Stimulated activated CD4-positive, alpha-beta T cell treated with anti-CD3 and anti-CD28 coated beads, Interleukin-1b, Interleukin-23, amount 100 ng/mL, for 1 hour (primary cell): ENCODE measurements at places on chromosomes 11 and 22.

DNA sequence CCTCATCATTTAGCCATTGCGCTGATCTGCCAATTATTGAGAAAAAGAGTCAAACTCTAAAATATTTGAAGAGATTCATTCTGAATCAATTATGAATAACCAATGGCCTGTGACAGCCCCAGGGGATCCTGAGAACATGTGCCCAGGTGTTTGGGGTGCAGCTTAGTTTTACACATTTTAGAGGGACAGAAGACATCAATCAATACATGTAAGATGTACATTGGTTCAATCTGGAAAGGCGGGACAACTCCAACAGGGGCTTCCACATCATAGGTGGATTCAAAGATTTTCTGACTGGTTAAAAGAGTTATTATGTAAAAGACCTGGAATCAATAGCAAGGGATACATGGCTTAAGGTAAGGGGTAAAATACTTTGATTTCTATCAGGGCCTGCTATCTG, 4.9 kb upstream of the MRGPRE start:
- DNase-seq = no peak

- DNase-seq = no peak
Observed at GRCh38 chr11:1988667-1989317, 8.8 kb downstream of the H19 start.

DNA sequence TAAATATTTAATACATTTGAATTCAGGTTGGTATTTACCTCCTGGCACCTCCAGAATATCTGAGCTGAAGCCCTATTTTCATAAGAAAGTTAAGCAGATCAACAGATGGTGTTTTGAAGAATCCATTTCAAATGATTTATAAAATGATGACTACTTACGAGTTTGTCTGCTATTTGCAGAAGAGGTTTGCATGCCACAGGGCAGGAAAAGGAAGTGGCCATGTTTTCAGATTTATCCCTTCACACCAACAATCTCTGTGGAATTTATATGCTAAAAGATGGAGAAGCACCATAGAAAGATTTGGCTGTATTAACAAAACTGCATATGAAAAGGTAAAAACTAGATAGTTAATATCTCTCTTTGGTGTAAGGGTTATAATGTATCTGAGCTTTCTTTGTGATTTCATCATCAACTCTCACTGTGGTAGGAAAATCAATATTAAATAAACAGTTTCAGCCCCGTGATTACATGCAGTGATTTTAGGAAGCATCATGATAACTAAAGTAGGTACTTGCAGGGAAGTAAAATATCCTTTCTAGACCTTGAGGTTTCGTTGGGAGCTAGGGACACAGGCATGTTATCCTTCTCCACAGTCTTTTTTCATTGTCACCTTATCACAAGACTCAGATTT, 2.6 kb downstream of the BMAL1 start:
- no peak for DNase-seq

- no peak for DNase-seq
Observed at GRCh38 chr11:8765294-8765693, 82.7 kb downstream of the RPL27A start.

- DNase-seq = no peak
Observed at GRCh38 chr22:29230972-29231875, 25.5 kb downstream of the EMID1 start.

GRCh38 chr11:23585416-23586104, 725.3 kb upstream of the CCDC179 start:
- no peak for DNase-seq

DNA sequence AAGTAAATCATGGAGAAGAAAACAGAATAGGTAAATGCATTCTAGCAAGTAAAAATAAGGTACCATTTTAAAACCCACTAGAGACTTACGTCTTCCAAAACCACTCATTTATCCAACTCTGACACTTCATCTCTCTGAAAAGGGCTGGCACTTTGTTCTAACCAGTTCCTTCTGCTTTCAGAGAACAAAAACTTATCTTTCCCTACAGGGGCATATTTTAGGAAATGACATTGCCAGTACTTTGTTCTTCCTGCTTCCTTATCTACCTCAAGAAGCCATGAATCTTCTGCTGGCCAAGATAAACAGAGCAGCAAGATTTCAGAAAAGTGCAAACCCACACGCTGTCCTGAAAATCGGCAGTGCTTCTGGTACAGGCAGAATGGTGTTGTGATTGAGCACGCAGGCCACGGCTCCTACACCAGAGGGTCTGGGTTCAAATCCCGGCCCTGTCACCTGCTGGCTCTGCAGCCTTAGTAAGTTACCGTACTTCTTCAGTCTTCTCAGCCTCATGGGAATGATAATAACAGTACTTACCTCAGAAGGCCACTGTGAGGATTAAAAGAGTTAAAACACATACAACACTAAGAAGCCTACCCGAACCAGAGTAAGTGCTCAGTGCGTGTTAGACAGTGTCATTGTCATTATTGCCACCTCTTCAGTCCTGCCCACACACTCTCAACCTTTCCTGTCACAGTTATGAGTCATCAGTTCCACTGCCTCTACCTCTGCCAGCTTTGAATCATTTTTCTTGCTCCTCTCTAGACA, 11.0 kb downstream of the MPZL3 start:
- DNase-seq = no peak

DNA sequence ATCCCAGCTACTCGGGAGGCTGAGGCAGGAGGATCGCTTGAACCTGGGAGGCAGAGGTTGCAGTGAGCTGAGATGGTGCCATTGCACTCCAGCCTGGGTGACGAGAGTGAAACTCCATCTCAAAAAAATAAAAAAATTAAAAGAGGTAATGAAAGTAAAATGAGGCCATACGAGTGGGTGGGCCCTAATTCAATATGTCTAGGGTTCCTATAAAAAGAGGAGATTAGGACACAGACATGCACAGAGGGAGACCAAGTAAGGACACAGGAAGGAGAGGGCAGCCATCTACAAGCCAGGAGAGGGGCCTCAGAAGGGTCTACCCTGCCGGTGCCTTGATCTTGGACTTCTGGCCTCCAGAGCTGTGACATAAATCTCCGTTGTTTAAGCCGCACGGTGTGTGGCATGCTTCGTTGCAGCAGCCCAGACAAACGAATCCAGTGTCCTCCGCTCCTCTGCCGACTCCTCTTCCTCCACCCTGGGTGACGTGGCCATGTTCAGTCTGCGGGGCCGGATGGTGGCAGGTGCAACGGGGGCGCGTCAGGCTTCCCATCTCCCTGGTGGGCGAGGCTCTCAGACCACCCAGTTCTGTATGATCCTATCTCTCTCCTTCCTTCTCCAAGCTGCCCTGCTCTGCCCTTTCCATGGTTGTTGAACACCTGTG, 51.6 kb upstream of the PARVG start:
- no peak for DNase-seq

DNA sequence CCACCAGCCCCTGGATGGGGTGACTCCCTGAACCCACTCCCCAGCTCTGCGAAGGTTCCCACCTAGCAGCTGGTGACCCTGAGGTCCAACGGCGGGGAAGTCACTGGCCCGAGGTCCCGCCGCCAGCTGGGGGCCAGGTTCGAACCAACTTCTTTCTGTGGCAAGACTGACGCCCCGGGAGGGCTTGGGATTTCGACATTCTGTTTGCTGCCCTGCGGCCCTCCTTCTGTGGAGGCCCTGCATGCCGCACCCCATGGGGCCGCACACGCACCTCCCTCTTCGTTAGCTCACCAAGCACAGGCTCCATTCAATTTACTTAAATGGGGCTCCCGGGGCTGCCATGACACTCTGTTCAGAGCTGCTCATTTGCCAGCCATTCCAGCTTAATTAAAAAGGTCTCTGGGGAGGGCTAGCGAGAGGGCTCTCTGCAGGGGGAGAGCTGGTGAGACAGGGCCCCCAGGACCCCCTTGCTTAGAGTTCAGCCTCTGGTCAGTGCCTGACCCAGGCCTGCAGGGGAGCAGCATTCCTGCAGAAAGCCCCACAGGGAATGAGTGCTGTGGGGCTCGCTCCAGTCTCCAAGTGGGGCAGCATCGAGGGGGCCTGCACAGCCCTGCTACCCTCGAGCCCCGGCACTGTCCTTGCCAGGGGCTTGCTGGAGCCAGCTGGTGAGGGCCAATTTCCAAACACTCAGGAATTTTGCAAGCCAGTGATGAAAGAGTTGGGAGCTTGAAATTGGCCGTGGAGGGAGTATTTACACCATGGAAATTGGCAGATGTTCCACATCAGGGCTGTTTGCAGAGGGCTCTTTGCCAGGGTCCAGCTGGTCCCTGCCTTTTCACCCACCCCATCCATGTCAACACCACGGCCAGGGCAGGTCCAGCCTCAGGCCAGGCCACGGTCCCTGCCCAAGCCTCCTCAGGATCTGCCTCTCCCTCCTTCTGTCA, 80.8 kb downstream of the CACNA1I start:
- DNase-seq = no peak

DNA sequence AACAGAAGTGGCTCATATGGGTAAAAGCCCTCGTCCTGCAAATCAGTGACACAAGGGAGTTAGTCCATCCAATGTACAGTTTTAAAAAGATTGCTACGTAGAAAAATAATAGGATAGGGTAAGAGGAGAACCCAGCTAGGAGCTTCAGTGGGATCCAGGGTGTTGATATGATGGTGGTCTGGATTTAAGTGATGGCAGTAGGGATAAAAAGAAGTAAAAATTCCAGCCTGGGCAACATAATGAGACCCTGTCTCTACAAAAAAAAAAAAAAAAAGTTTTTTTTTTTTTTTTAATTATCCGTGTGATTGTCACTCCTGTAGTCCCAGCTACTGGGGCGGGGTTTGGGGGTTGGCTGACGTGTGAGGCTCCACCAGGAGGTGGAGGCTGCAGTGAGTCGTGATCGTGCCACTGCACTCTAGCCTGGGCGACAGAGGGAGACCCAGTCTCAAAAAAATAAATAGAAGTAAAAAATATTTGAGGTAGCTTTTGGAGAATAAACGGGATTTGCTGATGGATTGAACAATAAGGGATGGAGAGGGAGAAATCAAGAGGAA, 7.0 kb upstream of the L3MBTL2 start:
- DNase-seq = no peak

DNA sequence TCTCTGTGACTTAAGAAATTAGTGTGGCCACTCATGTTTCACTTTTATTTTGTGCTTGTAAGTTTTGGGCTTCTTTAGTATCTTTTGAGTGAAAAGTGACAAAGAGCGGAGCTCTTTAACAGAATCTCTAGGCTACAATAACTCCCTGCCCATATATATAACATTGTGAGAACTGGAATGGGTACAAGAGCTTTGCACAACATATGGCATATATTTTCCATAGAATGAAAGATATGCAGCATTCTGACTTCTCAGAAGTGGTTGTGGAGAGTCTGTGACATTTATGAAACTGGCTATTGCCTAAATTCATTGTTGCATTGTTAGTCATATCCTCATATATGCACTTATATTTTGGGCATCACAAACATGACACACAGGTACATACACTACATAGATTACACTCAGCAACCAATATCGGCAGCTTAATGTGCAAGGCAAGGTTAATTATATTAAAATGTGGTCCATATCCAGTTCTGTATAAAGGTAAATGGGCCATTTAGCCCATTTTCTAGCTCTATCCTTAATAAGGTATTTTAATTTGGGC, 1148.2 kb downstream of the FAM181B start:
- no peak for DNase-seq

- no peak for DNase-seq
Observed at GRCh38 chr11:105179542-105180278, 40.1 kb upstream of the CARD18 start.

DNA sequence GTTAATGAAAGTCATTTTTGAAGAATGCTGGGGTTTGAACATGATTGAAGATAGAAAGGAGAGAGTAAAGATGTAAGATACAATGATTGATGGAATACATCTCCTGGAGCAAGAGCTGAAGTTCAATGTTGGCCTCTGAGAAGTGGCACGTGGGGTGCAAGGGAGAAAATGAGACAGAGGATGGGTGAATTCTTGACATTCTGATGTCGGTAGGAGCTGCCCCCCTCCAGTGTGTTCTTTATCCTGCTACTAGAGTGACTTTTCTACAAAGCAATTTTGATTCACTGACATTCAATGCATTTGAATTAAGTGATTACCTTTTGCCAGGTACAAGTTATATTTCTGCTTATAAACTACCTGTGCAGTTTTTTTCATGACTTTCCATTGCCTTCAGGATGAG, 159.0 kb upstream of the MTMR2 start:
- no peak for DNase-seq

DNA sequence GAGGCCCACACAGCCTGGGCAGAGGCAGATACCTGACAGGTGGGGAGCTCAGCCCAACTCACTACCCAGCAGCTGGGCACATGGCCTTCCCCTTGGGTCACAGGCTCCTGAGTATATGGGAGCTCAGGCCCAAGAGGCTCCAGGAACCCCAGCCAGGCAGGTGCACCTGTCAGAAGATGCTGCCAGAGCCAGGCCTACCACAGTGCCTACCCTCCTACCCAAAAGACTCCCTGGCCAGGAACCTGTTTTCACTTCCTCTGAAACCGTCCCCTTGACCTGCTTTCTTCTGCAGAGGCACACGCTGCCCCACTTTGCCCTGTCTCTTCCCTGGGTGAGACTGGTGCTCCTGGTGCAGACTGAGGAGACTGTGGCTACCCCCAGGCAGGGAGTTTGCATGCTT, 2.9 kb downstream of the CHID1 start:
- no peak for DNase-seq

- no peak for DNase-seq
Observed at GRCh38 chr11:125483592-125483991, 12.5 kb downstream of the FEZ1 start.

GRCh38 chr11:116851626-116852025, 14.2 kb upstream of the APOA1 start:
- no peak for DNase-seq

DNA sequence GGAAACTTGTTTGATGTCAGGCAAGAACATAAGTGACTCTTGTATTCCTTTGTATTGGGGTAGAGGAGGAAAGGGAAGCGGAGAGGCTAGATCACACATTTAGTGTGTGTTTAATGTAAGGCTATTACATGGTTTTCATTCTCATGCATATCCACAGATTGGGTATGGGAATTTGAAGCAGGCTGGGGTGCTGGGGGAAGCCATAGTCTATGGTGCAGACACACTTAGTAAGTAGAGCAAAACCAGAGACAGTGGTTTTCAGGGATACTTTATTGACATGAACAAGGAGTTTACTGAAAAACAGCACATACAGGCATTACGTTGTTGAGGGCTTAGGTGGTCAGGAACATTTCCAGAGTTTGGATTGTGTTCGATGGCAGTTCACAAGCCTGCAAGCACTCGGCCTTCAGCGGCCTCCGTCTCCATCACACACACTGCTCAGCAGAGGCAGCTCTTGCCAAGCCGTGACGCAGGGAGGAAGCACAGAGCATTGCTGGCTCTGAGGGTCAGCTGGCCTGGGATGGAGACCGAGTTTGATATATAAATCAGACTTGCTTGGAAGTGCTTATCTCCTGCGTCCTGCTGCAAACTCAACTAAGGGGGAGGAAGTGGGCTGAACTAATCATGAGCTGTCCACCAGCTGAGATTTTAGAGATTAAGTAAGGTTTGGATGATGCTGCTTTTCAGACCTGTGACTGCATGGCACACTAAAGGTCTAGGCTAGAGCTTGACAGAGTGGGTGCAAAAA, 25.3 kb downstream of the SCN3B start:
- DNase-seq = no peak

GRCh38 chr11:86443415-86443814, 68.7 kb downstream of the CCDC81 start:
- no peak for DNase-seq
